ENCODE measurements at places on chromosomes 12 and 14.

DNA sequence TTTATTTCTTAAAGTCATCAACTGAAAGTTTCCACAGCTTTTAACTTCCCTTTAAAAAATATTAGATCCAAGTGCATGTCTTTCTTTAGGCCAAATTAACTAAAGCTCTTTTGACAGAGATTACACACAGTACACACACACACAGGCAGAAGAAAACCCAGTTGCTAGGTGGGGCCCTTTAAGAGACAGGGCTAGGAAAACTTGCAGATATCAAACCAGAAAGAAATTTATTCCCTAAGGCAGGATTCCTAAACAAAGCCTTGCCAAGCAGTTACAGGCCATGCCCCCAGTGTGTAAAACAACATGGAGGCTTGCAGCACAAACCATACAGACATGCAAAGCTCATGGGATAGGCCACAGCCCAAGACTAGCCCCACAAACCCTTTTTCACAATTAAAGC lies 123.4 kb downstream of the FSCB start:
- no peak for DNase-seq

GRCh38 chr14:45290547-45290946 lies 37.5 kb upstream of the MIS18BP1 start:
- DNase-seq = no peak

DNA sequence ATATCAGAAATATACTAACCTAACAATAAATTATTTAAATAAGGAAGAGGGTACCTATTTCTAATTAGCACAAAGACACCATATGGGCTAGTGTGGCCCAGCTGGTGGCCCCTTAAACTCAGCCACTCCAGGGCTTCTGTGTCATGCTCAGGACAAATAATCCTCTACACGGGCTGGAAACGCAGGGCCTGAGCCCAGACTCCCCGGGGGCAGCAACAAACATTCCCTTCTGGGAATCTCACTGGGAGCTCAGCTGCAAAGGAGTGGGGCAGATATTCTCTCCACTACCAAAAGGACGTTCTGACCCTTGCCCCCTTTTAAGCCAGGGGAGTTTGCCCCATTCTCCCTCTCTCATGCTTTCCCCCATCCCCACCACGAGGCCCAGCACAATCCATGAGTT lies 43.7 kb upstream of the ELK3 start:
- DNase-seq = no peak

DNA sequence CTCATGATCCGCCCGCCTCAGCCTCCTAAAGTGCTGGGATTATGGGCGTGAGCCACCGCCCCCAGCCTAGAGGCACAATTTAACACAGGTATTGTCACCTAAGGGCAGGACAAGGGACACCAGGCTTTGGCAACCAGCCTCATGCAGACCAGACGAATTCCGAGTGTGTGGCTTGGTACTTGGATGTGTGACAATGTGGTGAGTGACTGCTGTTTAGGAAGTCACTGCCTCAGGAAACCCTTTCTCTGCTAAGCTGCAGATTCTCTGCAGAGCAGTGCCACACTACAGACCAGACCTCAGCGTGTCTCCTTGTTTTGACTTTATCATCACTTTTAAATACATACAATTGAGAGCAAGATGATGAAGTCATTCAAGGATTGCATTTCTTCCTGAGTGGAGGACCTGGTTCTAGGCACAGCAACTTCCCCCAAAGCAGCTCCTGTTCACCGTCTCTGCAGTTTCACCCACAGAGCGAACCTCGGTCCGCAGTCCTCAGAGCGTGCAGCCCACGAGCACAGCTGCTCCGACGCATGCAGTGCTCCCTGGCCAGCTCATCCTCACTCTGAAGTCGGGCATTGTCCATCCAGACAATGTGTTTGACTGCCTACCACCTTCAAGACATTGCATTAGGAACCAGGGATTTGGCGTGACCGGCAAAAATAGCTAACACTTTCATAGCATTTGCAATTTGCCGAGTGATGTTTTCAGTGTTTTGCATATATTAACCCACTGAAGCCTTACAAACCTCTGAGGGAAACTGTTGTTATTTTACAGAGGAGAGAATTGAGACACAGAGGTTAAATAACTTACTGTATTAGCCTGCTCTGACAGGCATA lies 235.2 kb downstream of the CHST11 start:
- DNase-seq = no peak

GRCh38 chr12:7994731-7995205 lies 37.7 kb upstream of the FOXJ2 start:
- DNase-seq = no peak

DNA sequence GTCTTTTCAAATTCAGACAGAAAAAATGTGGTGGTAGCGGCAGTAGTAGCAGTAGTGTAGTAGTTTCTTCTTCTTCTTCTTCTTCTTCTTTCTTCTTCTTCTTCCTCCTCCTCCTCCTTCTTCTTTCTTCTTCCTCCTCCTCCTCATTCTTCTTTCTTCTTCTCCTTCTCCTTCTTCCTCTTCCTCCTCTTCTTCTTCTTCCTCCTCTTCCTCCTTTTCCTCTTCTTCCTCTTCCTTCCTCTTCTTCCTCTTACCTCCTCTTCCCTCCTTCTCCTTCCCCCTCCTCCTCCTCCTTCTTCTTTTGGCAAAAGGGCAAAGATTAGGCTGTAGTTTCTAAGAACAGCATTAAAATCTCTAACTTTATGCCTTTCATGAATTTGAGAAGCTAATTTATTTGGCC lies 59.6 kb upstream of the INSM2 start:
- DNase-seq = no peak

DNA sequence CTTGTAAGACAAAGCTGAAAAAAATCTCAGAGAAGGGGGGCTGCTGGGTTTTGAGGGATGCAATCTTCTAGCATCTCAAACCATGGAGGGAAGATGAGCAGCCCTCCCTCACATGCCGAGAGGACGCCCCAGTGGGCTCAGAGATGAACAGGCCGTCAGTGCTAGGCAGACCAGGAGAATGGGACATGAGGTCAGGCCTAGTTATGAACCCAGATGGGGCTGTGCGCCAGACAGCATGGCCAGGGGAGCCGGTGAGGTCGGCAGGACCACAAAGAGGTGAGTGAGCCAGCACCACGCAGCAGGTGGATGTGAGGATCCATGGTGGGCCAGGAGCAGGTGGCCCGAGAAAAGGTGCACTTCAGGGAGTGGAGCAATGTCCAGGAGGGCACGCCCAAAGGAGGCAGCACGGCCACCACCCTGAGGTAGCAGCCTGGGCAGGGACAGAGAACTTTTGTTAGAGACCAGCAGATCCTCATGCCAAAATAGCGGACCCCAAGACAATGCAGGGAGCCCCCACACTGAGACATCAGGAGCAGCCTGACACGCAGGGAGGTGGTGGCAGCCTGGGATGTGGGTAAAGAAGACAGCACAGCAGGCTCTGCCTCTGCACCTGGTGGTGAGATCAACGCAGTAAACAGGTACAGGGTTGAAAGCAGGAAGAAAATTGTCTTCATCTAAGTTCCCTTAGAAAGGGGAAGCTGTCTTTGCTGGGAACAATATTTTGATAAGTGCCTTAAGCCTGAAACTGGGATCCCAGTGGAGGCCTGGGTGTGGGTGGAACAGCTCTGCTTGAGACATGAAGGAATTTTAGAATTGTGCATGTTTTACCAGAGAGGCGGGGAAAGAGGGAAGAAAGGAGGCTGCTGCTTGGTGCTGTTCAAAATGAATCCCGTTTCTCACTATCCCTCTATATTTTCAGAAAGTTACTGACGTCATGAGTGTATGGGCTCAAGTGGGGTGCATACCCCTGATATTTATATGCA lies 17.8 kb upstream of the MCRS1 start:
- DNase-seq = no peak

- no peak for DNase-seq
These were observed 19.2 kb upstream of the PLEKHA5 start for GRCh38 chr12:19110221-19110940.

DNA sequence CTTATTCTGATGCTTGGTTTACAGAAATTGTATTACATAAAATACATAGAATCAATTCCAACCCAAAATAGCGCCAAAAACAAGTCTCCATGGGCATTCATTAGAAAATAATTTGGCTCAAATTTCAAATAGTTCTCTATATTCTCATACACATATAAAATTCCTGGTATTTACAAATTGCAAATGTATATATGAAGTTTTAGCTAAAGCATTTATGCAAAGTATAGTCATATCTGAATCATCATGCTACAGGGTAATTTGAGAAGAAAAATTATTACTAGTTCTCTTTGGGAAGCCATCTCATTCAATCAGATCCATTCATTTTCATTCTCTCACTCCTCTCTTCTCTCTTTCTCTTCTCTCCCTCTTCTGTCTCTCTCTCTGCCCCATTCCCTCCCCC lies 257.8 kb downstream of the DPF3 start:
- DNase-seq = no peak

DNA sequence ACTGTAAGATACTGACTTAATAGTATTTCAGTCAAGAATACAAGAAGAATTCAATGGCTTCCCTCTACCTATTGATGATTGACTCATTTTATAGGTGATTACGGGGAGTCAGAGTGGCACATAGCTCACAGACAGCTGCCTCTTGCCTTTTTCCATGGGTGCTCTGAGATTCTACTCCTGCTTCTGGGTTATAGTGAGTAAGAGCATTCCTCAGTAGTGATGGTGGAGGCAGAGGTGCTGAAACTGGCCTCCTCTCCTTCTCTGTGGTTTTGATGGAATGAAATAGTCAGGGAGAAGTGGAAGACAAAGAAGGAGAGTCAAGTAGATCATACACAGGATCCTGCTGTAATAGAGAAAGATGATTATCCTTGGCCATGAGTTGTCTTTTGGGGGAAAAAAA lies 438.2 kb upstream of the FAR2 start:
- no peak for DNase-seq

- DNase-seq = peak; percentile 28
These were observed 32.6 kb upstream of the CD9 start for GRCh38 chr12:6167327-6168280.

DNA sequence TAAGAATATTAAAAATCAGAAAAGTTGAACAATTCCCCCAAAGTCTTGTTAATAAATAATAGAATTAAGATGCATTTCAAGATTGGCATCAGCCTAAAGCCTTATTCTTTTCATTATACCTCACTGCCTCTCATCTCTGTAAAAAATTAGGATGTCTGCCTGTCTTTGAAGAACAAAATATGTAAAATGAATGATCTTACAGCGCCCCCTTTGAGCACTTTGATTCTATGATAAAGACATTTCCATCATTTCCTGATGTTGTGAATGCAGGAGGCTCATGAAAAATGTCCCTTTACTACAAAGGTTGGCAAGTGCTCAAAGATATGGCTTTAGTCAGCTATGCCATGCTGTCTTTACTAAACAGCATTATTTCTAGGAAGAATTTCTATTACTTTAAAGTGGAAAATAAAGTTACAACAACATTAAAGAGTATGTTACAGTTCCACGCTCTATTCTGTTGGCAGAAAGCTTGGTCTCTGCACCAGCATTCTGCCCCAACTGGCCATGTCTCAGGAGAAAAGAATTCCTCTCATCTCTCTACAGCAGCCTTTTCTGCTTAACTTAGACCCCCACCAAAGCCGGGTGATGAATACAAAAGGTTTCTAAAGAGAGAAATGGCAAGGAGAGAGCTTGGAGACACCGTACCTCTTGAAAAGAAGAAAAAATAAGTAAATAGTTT lies 95.1 kb downstream of the LLPH start:
- DNase-seq = no peak

GRCh38 chr12:6955108-6956020 lies 4.2 kb downstream of the PTPN6 start:
- no peak for DNase-seq

DNA sequence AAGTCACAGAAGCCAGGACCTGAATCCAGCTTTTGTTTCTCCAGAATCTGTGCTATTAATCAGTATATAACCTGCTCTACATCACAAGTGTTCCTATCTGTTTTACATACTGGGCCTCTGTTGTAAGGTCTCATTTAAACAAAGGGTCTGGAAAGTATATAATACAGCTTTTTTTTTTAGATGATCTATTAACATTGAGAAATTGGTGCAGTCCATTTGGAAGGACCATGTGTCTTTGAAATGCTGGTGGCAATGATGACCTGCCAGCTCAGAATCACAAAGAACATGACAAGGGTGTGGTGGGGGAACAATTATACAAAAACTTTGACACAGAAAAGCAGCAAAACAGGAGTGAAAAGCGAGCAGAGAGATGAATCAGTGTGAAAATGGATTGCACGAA lies 164.6 kb downstream of the PPM1H start:
- no peak for DNase-seq

DNA sequence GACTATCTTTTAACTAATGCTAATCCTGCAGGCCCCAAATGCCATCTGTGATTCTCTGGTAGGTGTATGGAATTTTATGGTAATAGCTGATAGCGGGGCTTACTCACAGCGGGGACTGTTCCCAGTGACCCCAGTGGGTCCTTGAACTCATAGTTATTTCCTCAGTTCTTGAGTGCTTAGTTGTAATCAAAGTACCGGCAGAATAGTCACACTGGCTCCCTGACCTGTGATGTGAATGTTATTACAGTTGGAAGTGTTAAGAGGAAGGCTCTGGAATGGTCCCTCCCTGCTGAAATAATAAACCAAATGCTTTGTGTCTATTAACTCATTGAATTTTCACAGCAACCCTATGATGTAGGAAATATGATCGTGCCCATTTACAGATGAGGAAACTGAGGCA lies 78.3 kb downstream of the NDUFA12 start:
- no peak for DNase-seq

DNA sequence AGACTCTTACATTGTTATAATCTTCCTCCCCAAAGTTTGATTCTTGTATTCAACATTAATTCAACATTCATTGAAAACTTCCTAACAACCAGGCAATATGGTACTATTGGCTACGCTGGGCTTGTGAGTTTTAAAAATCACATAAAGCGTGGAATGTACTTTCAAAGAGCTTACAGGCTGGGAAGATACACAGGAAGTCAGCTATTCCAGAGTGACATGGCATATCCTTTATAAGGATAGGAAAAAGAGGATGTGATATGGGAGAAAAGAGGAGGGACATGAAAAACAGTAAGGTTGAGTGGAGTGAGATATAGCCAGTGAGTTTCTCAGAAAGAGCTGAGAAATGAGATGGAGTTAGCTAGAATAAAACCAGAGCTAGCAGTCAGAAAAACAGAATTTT lies 103.6 kb upstream of the ATF7IP start:
- DNase-seq = no peak

- DNase-seq = no peak
These were observed 9.4 kb downstream of the DHX37 start for GRCh38 chr12:124979568-124979967.

GRCh38 chr12:8078398-8078797 lies 3.7 kb upstream of the NECAP1 start:
- DNase-seq = peak; percentile 27

DNA sequence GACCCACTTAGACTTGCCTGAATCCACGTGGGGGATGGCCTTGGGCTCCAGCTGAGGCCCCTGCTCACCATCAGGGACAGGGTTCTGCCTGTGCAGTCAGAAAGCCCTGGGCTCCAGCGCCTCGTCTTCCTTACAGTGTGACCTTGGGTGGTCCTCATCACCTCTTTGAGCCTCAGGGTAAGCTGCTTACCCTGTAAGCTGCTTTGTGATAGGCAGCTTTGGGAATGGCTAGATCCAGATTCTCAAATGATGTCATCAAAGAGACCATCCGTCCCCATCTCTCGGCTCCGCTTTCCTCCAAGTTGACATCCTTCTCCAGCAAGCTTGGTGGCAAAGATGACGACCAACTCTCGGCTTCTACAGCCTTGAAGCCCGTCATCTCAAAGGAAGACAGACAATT lies 127.0 kb downstream of the ADCK1 start:
- DNase-seq = no peak

Data from activated CD8-positive, alpha-beta memory T cell treated with anti-CD3 and anti-CD28 coated beads for 1 hour (primary cell).